Vagina (tissue), 2 donors: ENCODE measurements at places on chromosomes 7 and 10. TPM values are rescaled to one million over a fixed set of nuclear protein-coding genes. Genes with fewer than 3 reads are reported as not detected.

IDI2 gene
- not detected for total RNA-seq

GRCh38 chr7:40175725-40176510 is 41.1 kb downstream of the SUGCT start:
- H3K36me3 ChIP-seq, result no peaks in the 10 kb centered on the region
- no peak overlapping the region for H3K4me3 ChIP-seq
- no peak overlapping the region for H3K27ac ChIP-seq

GRCh38 chr10:50416181-50416824 is 165.0 kb upstream of the ASAH2 start:
- H3K4me1 ChIP-seq, result peaks cover 63% of the 10 kb centered on the region
- H3K36me3 ChIP-seq, result no peaks in the 10 kb centered on the region
- H3K27me3 ChIP-seq, result no peaks in the 10 kb centered on the region
- H3K4me3 ChIP-seq, result no peak overlapping the region

GRCh38 chr7:131745390-131746248 is 189.2 kb upstream of the PODXL start:
- no peaks in the 10 kb centered on the region for H3K27me3 ChIP-seq
- no peak for DNase-seq
- no peak overlapping the region for H3K27ac ChIP-seq
- no peak overlapping the region for H3K4me3 ChIP-seq
- H3K4me1 ChIP-seq, result no peaks in the 10 kb centered on the region

DNA sequence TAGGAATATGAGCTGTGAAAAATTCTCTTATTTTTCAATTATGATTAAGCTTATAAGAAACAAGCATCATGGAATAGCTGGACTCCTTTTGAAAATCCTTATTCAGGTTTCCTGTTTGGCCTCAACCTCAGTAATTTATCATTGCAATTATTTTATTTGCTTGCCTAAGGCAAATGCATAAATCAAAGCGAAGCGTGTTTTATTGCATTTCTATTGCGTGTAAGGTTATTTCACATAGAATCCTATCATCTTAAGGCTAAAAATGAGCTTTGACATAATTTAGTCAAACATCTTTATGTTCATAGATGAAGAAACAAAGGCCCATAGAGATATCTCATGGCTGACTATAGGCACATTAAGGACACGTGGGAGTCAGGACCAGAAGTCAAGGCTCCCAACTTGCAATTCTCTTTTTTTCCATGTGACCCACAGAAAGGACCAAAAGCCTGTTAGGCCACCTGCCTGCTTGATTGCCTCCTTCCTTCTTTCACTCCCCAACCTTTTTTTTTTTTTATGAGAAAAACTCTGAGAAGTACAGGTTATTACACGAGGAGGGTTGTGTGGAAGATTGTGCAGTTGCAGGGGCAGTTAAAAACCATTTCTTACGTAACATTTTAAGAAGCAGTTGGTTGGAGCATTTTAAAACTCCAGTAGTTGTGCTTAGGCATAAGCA is 261.0 kb downstream of the HDAC9 start:
- H3K27ac ChIP-seq, result no peak overlapping the region
- H3K36me3 ChIP-seq, result no peaks in the 10 kb centered on the region
- peaks cover 12% of the 10 kb centered on the region for H3K4me1 ChIP-seq
- no peaks in the 10 kb centered on the region for H3K27me3 ChIP-seq
- no peak overlapping the region for H3K4me3 ChIP-seq

GRCh38 chr7:81467964-81468363 is 301.9 kb downstream of the HGF start:
- no peaks in the 10 kb centered on the region for H3K36me3 ChIP-seq
- no peaks in the 10 kb centered on the region for H3K27me3 ChIP-seq
- H3K4me1 ChIP-seq, result no peaks in the 10 kb centered on the region
- DNase-seq, result no peak
- no peak overlapping the region for H3K4me3 ChIP-seq
- no peak overlapping the region for H3K27ac ChIP-seq

DNA sequence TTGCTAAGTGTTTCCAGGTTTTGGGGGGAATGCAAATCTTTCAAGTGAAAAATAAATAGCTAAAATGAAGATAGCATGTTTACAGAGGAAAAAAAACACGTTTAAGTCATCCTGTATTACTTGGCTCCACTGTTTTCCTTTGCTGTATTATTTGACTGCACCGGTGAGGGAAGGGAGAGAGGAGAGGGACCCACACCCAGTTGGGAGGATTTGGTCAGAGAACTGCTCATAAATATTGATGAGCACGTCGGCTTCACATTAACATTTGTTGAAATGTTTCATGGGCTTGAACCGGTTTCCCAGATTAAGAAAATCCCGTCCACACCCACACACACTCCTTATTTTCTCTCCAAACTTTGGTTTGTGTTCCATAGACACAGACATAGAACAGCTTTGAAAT is 493.8 kb upstream of the MGMT start:
- no peak for DNase-seq
- H3K27ac ChIP-seq, result no peak overlapping the region
- H3K4me1 ChIP-seq, result no peaks in the 10 kb centered on the region
- H3K4me3 ChIP-seq, result no peak overlapping the region
- no peaks in the 10 kb centered on the region for H3K27me3 ChIP-seq
- no peaks in the 10 kb centered on the region for H3K36me3 ChIP-seq

DNA sequence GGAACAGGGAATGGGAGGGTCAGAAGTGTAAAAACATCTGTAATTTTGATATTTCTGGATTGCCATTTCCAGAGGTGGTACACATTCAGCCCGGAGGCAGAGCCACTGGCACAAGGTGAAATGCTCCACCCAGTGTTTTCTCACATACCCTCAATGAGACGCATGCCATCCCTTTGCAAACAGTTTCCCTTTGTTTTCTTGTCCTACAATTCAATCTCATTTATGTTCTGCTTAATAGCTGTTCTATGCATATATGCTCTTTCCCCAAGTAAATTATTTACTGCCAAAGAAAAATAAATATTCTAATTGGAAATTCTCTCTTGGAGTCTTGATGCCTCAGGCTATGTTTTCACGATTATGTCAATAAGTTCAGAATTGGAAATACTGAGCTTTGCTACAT is 369.7 kb upstream of the AKR1E2 start:
- H3K36me3 ChIP-seq, result no peaks in the 10 kb centered on the region
- H3K4me3 ChIP-seq, result no peak overlapping the region
- H3K27me3 ChIP-seq, result no peaks in the 10 kb centered on the region
- no peak for DNase-seq
- H3K27ac ChIP-seq, result no peak overlapping the region
